EL (cell line): ENCODE measurements at places on chromosomes 5 and 9.

- DNase-seq = peak; percentile 83
These were observed 84.9 kb downstream of the ADAMTS12 start for GRCh38 chr5:33806738-33807442.

DNA sequence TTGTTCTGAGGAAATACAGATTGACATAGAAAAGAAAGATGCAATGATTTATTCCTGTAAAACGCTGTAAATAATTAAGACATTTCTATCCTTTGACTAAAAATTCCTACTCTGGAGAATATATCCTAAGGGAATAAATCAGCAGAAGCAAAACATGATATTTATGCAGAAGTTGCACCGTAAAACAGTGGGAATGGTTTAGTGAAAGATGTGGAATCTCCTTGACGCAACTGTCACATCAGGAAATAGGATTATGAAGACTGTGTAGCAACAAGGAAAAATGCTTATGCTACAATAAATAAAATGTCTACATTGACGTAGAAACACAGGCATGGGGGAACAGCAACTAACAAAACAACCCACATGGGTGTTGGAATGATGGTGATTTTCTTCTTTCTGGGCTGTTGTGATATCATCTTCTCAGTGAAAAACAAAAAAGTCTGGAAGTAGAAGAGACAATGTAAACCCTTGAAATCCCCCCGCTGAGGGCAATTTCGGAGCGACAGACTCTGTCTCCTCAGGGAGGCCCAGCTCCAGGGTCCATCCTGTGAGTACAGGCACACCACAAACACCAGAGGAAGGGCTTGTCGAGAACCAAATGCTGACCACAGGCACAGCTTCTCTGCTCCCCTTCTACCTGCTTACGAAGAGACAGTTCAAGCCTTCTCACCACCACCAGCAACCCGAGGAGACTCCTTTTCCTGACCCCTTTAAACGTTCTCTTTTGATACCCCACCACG is 25.2 kb downstream of the COL23A1 start:
- DNase-seq = no peak

DNA sequence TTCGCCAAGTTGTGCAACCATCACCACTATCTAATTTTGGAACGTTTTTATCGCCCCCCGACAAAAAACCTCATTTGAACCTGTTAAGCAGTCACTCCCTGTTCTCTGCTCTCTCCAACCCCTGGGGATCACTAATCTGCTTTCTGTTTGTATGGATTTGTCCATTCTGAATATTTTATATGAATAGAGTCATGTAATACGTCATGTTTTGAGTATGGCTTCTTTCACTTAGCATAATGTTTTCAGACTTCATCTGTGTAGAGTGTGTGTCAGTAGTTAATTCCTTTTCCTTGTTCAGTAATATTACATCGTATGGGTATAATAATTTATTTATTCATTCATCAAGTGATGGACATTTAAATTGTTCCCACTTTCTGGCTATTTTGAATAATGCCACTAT is 232.2 kb downstream of the SMARCA2 start:
- no peak for DNase-seq

DNA sequence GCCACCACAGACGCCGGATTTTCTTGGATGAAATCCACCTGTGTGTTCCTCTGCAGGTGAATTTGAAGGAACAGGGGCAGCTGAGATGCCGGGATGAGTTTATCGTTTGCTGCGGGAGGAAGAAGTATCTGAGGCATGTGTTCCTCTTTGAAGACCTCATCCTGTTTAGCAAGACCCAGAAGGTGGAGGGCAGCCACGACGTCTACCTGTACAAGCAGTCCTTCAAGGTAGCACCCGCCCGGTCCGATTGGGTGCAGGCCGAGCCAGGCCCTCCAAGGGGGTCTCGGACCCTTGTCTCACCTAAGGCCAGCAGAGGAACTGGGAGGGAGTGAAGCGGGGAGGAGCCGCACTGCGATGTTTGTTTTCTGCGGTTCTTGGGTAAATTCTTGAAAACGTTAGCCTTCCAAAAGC is 18.4 kb upstream of the LRRC14B start:
- no peak for DNase-seq

GRCh38 chr9:68476422-68476821 is 64.3 kb downstream of the TMEM252 start:
- DNase-seq = no peak

DNA sequence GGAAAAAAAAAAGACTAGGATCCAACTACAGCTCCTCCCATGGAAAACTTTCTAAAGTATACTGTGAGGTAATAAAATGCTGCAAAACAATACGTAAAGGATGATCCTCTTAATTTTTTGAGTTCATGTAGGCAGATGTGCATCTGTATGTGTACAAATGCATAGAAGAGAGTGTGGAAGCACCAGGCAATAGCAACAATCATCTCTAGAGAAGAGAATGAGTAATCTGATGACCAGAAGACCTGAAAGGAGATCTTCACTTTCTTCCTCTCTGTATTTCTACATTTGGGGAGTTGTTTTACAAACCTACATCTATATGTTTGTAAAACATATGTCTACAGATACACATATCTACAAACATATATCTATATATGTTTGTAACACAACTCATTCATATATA is 29.3 kb upstream of the SPDL1 start:
- no peak for DNase-seq

- no peak for DNase-seq
These were observed 1668.0 kb upstream of the NUDT12 start for GRCh38 chr5:105230516-105231157.

DNA sequence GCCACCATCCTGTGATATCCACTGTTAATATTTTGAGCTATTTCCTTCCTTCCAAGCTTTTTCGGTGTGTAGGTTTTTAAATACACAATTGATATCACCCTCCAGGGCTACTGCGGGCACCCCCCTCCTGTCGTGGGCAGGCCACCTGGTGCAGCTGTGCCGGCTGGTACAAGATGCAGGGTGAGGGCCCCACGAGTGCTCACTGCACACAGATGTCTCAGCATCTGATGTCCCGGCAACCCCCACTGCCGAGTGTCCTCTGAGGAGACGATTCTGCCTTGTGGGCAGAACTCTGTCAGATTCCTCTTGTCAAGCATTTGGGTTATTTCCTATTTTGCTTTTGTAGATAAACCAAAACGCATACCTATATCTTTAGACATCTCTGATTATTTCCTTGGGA is 25.1 kb downstream of the CACNA1B start:
- DNase-seq = no peak

- DNase-seq = peak; percentile 17
These were observed 110.1 kb upstream of the LRRTM2 start for GRCh38 chr5:138985256-138985655.

- DNase-seq = no peak
These were observed 439.3 kb upstream of the KLF4 start for GRCh38 chr9:107928701-107929371.

DNA sequence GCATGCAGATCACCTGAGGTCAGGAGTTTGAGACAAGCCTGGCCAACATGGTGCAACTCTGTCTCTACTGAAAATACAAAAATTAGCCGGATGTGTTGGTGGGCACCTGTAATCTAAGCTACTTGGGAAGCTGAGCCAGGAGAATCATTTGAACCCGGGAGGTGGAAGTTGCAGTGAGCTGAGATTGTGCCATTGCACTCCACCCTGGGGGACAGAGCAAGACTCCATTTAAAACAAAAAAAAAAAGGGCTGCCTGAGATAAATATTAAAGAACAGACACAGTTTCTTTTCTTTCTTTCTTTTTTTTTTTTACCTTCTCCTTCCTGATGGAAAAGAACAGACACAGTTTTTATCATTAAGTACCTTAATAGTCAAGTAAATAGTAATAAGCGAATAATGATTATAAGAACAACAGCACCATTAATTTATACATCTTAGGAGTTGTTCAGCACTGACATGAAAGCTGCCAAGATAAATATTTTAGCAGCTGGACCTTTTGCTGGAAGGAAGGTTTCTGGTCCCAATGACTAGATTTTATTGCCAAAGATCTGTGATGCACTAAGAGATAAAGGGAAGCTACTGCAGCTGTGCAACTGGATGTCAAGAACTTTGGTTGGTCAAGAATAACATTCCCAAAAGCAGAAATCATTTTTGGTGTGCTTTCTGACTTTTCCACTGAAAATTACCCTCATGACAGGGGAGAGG is 7.0 kb downstream of the CENPP start:
- DNase-seq = peak; percentile 9

DNA sequence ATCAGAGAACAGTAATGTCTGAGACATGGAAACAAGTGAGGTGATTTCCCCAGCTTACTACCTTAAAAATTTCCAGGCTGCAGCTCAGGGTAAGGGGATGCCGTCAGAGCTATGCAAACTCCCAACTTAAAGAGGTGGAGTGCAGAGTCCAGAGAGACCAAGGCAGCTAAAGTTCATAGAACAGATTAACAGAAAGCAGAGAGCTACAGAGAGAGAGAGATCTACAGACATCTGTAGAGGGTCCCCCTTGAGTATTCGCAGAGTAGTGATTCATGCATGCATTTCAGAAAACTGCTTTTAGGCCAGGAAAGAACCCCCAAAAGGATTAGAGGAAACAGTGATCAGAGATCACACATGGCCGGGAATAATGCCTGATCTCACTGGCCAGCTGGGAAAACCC is 306.2 kb upstream of the PUM3 start:
- DNase-seq = no peak

GRCh38 chr5:67657055-67657454 is 460.5 kb upstream of the CD180 start:
- no peak for DNase-seq

- peak; percentile 53 for DNase-seq
These were observed 11.6 kb upstream of the PRR16 start for GRCh38 chr5:120452471-120452870.

GRCh38 chr5:112711436-112711835 is 26.2 kb upstream of the APC start:
- DNase-seq = no peak

DNA sequence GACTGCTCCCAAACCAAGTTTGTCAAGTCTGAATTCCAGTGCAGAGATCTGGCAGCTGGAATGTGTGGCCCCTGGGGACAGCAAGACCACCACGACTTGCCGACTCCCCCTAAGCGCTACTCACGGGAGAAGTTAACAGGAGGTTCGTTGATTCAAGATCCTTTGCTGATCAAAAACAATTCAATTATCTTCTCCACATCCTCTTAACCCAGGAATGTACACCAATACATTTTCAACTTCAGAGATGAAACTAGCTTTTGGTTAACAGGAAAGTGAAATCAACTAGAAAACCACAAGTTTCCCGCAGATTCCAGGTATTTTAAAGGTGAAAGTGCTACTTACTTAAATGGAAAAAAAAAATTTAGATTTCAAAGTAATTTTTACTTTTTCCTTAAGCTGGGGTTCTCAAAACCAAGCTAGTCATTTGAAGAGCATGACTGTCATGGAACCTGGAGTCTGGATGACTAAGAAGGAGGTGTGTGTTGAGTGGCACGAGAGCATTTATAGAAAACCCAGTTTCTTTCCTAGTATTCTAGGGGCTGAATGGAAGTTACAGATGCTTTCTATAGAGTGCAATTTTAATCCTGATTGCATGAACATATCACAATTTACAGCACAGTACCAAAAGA is 257.5 kb upstream of the PANK3 start:
- DNase-seq = no peak

DNA sequence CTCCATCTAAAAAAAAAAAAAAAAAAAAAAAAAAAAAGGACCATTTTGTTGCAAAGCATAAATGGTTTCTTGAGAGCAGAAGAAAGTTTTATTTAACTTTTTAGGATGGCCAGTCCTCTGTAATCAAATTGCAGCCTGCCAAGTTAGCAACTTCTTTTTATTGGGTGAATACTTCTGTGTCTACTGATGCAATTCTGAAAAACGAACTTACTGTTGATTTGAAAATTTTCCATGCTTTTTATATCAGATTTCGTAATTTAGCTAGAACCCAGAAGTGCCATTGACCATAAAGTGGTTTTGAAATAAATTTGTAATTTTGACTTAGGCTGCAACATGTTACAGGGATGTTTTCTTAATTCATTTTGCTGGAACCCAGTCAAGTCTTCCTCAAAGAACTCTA is 269.1 kb upstream of the ACTBL2 start:
- no peak for DNase-seq

GRCh38 chr9:77440057-77440456 is 208.1 kb downstream of the GNA14 start:
- DNase-seq = peak; percentile 48

- no peak for DNase-seq
These were observed 2.3 kb downstream of the ALAD start for GRCh38 chr9:113398796-113399195.

GRCh38 chr9:34279411-34279810 is 49.7 kb downstream of the KIF24 start:
- peak; percentile 44 for DNase-seq

DNA sequence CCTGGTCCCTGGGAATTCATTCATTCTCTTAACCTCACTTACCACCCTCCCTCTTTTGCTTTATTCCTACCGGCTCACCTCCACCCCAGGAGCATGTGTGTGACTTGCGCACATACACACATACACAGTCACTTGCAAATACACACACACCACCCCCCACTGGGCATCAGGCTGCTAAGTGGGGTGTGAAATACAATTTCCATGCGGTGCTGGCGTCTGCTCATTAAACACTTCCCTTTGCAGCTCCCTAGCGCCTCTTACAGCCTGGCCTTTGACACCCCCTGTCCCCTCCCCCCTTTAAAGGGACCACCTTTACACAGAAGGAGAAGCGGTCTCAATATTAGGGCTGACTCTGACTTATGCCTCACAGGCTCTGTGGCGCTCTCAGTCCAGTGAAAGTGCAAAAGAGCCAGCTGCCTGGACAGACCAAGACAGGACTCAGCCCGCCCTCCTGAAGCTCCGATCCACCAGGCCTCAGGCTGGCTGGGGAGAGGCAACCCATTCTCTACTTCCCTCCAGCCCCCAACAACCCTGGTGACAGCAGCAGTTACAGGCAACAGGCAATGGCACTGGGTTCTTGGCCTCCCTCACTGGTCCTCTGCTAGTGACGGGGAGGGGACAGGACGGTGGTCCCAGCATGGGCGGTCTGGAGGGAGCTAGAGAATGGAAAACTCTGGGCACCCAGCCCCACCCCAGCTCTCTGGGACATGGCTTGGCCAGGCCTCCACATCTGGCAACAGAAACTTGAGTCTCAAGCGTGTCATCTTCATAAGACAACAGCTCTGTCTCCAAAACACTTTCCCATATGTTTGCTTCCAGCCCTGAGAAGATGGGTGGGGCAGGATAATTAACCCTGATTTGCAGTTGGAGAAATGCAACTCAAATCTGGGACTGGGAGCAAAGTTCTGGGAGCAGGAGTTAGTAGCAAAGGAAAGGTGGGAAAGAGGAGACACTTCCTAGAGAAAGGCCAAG is 12.0 kb downstream of the ENHO start:
- DNase-seq = no peak

- DNase-seq = no peak
These were observed 59.6 kb downstream of the COL15A1 start for GRCh38 chr9:99003308-99003707.
